CD14-positive monocyte (primary cell): ENCODE measurements at places on chromosomes 4 and X. TPM values are rescaled to one million over a fixed set of nuclear protein-coding genes. Genes with fewer than 3 reads are reported as not detected.

- no peak overlapping the region for H3K4me3 ChIP-seq
- DNase-seq, result no peak
- H3K36me3 ChIP-seq, result no peaks in the 10 kb centered on the region
- H3K27ac ChIP-seq, result no peak overlapping the region
- H3K27me3 ChIP-seq, result no peaks in the 10 kb centered on the region
Observed at GRCh38 chrX:74578137-74578536, 36.3 kb downstream of the RLIM start.

DNA sequence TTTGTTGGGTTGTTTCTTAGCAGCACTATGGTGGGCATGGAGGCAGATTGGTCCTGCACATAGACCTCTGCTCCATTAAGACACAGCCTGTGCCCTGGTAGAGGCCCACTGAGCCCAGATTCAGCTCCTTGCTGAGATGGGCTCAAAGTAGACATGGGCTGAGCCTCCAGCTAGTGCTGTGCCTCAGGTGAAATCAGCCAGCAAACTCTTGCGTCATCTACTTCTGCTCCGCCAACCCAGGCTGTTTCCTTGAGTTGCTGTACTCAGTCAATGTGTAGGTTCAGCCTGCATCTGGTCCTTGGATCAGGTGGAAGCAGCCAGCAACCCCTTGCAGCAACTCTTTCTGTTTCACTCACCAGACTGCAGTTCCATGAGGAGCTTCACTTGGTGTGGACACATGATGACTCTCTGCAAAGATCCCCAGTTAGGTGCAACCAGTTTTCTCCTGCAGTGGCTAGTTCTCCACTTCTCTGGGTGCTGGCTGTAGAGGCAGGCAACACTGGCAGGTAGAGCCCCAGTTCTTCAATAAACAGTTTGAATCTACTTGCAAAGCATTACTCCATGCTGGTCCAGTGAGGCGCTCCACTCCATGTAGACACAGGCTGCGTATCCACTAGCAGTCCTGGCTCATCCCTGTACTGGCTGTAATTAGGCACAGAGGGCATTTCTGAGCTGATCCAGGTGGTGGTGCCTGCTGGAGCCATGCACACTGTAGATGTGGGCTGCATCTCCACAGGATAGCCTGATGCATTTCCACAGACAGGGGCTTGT is 199.0 kb upstream of the MAMLD1 start:
- H3K4me1 ChIP-seq, result no peaks in the 10 kb centered on the region
- H3K27me3 ChIP-seq, result no peaks in the 10 kb centered on the region
- no peak for DNase-seq
- no peak overlapping the region for H3K27ac ChIP-seq
- H3K4me3 ChIP-seq, result no peak overlapping the region
- no peaks in the 10 kb centered on the region for H3K36me3 ChIP-seq

Gene NRK
- not detected for polyA plus RNA-seq

DNA sequence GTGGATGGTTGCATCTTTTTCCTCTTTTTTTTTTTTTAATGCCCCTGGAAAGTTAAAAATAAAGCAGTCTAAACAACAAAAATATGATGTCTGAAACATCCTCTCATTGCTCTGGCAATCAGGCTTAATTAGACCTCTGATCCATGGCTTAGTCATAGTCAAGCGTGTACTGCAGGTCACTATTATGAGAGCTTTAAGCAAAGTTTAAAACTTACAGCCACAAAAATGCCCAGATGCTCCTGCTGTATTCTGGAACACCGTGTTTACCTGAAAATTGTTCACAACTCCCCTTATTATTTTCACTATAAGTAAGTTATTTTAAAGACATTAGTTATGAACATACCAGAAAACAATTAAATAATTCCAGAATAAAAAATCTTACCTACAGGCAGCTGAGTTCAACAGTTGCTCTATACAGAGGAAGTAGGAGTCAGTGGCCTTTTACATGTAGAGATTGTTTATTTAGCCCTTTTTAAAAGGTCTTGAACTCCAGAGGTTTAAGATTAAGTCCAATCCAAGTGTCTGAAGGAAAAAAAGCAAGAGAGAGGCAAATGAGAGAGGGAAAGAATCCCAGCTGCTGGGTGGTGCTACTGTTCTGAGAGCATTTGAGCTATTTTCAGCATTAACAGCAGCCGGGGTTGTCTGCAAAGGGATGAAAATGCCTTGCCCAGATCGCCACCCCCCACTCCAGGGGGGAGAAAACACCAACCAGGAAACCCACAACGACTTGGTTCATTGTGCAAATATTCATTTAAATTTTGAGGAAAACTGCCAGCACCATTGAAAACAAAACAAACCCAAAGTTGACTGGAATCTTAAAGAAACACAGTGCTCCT is 36.9 kb downstream of the SORBS2 start:
- DNase-seq, result no peak
- H3K36me3 ChIP-seq, result no peaks in the 10 kb centered on the region
- peaks cover 14% of the 10 kb centered on the region for H3K27me3 ChIP-seq
- no peak overlapping the region for H3K4me3 ChIP-seq

Gene EPHA5
- polyA plus RNA-seq, result not detected

- DNase-seq, result no peak
- H3K27me3 ChIP-seq, result no peaks in the 10 kb centered on the region
- H3K36me3 ChIP-seq, result no peaks in the 10 kb centered on the region
- no peak overlapping the region for H3K4me3 ChIP-seq
Observed at GRCh38 chr4:19214591-19215186, 1037.0 kb upstream of the SLIT2 start.

DNA sequence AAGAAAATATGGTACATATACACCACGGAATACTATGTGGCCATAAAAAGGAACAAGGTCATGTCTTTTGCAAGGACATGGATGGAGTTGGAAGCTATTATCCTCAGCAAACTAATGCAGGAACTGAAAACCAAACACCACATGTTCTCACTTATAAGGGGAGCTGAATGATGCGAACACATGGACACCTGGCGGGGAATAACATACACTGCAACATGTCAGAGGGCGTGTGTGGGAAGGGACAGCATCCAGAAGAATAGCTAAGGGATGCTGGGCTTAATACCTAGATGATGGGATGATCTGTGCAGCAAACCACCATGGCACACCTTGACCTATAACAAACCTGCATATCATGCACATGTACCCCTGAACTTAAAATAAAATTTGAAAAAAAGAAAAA is 19.5 kb upstream of the CNKSR2 start:
- no peak for DNase-seq
- no peaks in the 10 kb centered on the region for H3K4me1 ChIP-seq
- H3K4me3 ChIP-seq, result no peak overlapping the region

DNA sequence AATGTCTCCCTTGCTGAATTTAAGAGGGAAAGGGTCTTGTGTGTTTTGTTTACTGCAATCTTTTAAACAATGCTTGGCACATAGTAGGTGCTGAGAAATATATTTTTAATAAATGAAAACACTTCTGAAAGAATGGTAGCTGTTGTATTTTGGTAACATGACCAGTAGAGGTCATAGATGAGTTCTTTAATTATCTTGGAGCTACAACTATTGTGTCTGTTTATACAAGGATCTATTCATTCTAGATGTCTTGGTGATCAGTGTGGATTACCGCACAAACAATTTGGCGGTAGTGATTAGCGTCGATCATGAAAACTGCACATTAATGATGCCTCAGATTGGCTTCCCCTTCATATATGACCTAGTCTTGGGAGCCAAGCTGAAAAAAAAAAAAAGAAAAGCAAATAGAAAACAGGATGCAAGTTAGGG is 21.4 kb upstream of the SCRG1 start:
- no peak overlapping the region for H3K27ac ChIP-seq
- no peaks in the 10 kb centered on the region for H3K27me3 ChIP-seq
- no peak overlapping the region for H3K4me3 ChIP-seq
- no peaks in the 10 kb centered on the region for H3K36me3 ChIP-seq
- H3K4me1 ChIP-seq, result peaks cover 40% of the 10 kb centered on the region

DNA sequence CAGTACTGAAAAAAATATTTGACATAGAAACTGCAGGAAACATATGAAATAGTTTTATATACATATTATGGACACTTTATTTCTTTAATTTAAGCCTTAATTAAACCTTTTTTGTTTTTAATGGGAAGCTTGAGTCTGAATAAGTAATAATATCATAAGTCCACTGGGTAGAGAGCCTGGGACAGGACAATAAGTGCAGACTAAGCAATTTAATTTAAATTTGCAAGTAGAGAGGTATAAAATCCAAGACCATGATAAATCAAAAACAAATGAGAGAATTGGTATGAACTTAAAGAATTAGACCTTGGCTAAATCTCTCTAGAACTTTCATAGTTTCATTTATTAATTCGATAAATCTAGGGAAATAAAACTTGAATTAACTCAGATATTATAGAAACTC is 571.2 kb downstream of the ARAP2 start:
- H3K4me1 ChIP-seq, result no peaks in the 10 kb centered on the region
- no peaks in the 10 kb centered on the region for H3K36me3 ChIP-seq
- H3K27me3 ChIP-seq, result no peaks in the 10 kb centered on the region
- H3K27ac ChIP-seq, result no peak overlapping the region
- H3K4me3 ChIP-seq, result no peak overlapping the region

DNA sequence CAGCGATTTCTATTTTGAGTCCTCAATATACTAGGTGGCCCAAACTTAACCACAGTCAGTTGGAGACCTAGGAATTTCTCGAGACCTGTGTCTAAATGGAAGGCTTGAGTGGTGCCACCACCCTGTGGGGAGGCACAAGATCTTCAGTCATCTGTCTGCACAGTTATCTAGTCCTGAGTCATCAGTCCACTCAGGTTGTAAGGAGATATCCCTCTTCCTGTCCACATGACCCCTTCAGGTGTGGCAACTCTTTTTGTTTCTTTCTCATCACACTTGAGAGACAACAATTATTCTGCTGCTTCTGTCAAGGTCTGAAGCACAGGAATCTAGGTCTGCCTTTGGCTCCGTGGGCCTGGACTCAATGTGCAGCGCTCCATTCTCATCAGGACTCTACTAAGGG is 64.4 kb upstream of the IBSP start:
- no peak overlapping the region for H3K27ac ChIP-seq
- DNase-seq, result no peak
- no peaks in the 10 kb centered on the region for H3K27me3 ChIP-seq
- H3K4me1 ChIP-seq, result peaks cover 12% of the 10 kb centered on the region

DNA sequence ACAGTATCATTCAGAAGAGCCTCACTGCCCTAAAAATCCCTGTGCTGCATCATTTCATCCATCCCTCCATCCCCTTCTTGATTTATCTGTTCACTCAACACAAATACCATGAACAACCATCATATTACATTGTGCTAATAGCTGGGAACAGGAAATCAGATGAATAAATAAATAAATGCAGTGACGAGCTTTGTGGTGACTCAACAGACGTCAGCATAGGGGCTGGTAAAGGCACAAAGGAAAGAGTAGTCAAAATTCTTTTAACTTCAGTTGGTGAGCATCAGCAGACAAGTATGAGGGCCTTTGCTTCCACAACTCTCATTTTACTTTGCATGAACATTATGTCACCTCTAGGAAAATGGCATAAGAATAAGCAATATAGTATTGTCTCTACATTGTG is 65.5 kb downstream of the EDNRA start:
- no peak for DNase-seq
- no peak overlapping the region for H3K4me3 ChIP-seq
- H3K27me3 ChIP-seq, result no peaks in the 10 kb centered on the region
- H3K4me1 ChIP-seq, result no peaks in the 10 kb centered on the region

Gene XKRX
- polyA plus RNA-seq, result not detected

Gene FRMD7
- polyA plus RNA-seq, result not detected in 2 replicates

Gene NUDT10
- not detected in 2 replicates for polyA plus RNA-seq

- no peak overlapping the region for H3K4me3 ChIP-seq
- peaks cover 9% of the 10 kb centered on the region for H3K27me3 ChIP-seq
- no peak for DNase-seq
- no peaks in the 10 kb centered on the region for H3K36me3 ChIP-seq
- no peak overlapping the region for H3K27ac ChIP-seq
Observed at GRCh38 chr4:174198828-174199227, 84.6 kb downstream of the FBXO8 start.
